ENCODE measurements at places on chromosomes 11 and 22. TPM values are rescaled to one million over a fixed set of nuclear protein-coding genes. Genes with fewer than 3 reads are reported as not detected.

GRCh38 chr11:127640561-127641451 is 640.2 kb upstream of the KIRREL3 start:
- H3K27me3 ChIP-seq: no peaks in the 10 kb centered on the region
- no peaks in the 10 kb centered on the region for H3K4me1 ChIP-seq
- no peak for DNase-seq
- H3K36me3 ChIP-seq: no peaks in the 10 kb centered on the region

TBX10 gene
- total RNA-seq: not detected

- no peak overlapping the region for H3K4me3 ChIP-seq
- DNase-seq: no peak
- H3K27me3 ChIP-seq: no peaks in the 10 kb centered on the region
- peaks cover 8% of the 10 kb centered on the region for H3K4me1 ChIP-seq
- H3K36me3 ChIP-seq: no peaks in the 10 kb centered on the region
- no peak overlapping the region for H3K27ac ChIP-seq
Observed at GRCh38 chr11:61684870-61685616, 4.9 kb downstream of the DAGLA start.

- no peaks in the 10 kb centered on the region for H3K4me1 ChIP-seq
- peaks cover 12% of the 10 kb centered on the region for H3K27me3 ChIP-seq
- no peak overlapping the region for H3K4me3 ChIP-seq
- H3K27ac ChIP-seq: no peak overlapping the region
- DNase-seq: no peak
Observed at GRCh38 chr22:27295605-27296004, 506.0 kb downstream of the MN1 start.

DNA sequence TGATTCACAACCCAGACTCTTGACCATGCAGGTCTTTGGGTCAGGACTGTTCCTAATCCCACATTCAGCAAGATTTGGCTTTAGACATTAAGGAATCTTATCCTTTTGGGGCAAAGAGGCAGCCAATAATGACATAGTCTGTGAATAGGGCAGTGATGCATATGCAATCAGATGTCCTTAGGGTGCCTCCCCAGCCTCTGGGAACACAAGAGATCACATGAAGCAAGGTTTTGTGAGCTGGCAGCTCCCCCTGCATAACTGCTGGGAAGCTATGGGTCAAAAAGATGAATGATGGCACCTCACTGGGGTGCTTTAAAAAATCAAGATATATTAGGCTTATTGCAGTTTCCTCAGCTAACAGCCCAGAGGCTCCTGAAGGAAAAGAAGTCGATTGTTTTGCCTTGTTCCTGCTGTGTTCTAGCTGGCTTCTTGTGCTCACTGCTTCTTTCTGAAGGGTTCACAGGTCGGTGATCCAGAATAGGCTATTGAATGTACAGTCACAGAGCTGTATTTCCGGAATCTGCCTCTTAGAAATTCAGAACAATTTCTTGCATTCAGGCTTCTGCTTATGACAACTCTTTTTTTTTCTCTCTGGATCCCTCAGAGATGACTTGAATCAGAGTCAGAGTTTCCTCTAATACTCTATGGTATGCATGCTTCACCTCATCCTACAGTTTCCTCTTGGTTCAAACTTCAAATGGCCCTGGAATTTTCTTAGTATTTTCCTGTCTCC is 31.7 kb downstream of the INSC start:
- no peak for DNase-seq
- no peak overlapping the region for H3K4me3 ChIP-seq
- no peaks in the 10 kb centered on the region for H3K4me1 ChIP-seq
- H3K27me3 ChIP-seq: no peaks in the 10 kb centered on the region
- no peaks in the 10 kb centered on the region for H3K36me3 ChIP-seq

DNA sequence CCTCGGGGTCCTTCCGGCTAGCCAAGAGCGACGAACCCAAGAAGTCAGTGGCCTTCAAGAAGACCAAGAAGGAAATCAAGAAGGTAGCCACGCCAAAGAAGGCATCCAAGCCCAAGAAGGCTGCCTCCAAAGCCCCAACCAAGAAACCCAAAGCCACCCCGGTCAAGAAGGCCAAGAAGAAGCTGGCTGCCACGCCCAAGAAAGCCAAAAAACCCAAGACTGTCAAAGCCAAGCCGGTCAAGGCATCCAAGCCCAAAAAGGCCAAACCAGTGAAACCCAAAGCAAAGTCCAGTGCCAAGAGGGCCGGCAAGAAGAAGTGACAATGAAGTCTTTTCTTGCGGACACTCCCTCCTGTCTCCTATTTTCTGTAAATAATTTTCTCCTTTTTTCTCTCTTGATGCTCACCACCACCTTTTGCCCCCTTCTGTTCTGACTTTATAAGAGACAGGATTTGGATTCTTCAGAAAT is 1.9 kb upstream of the GCAT start:
- H3K36me3 ChIP-seq: no peaks in the 10 kb centered on the region
- peak overlapping the region; percentile 78 for H3K27ac ChIP-seq
- H3K27me3 ChIP-seq: peaks cover 69% of the 10 kb centered on the region
- H3K4me1 ChIP-seq: peaks cover 15% of the 10 kb centered on the region
- no peak for DNase-seq

DNA sequence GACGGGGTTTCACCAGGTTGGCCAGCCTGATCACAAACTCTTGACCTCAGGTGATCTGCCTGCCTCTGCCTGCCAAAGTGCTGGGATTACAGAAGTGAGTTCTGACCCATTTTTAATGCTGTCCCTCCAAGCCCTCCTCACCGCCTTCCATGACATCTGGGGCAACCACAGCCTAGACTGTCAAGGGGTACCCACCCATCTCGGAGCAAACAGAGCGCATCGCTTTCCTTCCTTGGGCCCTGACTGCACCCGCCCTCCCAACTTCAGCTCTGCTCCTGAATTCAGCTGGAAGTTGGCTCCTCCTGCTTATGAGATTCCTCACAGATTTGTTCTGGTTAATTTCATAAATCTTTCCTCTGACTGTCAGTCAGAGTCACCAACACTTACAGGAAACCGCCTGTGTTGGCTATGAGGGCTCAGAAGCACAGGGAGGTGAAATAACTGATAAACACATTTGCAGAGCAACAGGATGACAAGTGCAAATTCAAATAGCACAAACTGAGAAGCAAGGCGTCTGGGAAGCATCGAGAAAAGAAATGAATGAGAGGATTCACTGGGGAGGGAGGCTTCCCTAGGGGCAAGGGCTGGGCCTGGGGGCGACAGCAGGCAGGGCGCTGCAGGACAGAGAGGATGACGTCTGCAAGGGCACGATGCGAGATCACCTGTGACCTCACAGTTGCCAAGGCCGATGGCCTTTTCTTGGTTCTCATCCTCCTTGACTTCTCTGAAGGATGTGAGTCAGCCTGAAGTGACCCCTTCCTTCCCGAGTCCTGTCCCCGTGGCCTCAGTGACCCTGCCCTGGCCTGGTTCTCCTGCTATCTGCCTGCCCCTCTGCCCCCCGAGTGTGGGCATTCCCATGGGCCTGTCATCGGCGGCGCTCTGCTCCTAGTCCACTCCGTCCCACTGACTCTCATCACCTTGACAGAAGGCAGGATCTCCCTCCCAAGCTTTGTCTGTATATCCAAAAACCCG is 6.1 kb downstream of the IFT27 start:
- no peak overlapping the region for H3K27ac ChIP-seq
- H3K4me3 ChIP-seq: no peak overlapping the region
- no peak for DNase-seq
- no peaks in the 10 kb centered on the region for H3K27me3 ChIP-seq

- no peaks in the 10 kb centered on the region for H3K27me3 ChIP-seq
- DNase-seq: no peak
- H3K4me3 ChIP-seq: no peak overlapping the region
- no peak overlapping the region for H3K27ac ChIP-seq
- no peaks in the 10 kb centered on the region for H3K4me1 ChIP-seq
Observed at GRCh38 chr11:44750551-44751465, 24.0 kb downstream of the TSPAN18 start.

DNA sequence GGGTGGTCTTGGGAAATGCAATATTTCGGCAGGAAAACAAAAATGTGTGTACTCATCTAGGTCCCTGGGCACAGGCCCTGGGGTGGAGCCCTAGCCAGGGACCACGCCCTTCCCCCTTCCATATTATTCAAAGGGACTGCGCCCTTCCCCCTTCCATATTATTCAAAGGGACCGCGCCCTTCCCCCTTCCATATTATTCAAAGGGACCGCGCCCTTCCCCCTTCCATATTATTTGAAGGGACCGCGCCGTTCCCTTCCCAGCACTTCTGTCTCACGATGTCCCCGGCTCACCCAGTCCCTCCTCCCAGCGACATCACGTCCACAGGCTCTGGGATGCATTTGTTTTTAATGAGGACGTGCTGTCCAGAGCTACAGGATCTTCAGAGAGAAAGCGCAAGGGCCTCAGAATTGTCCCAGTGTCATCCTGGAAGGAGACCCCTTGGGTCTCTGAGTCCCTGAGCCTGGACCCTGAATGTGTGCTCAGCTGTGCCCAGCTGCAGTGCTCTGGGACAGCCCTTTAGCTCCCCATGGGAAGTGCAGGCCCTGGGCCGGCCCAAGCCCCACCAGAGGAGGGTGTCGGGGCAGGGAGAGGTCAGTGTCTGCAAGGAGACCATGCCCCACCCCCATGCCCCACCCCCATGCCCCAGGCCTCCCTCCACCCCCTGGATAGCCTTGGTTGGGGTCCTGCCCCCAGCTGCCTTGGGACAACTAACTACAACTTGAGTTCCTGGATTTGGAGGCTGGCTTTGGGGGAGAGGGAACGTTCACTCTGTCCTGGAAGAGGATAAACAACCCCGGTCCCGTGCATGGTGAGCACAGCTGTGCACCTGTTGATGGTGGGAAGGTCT is 810.0 kb downstream of the BRD1 start:
- H3K27me3 ChIP-seq: peaks cover 11% of the 10 kb centered on the region
- no peak overlapping the region for H3K4me3 ChIP-seq
- H3K36me3 ChIP-seq: no peaks in the 10 kb centered on the region
- no peaks in the 10 kb centered on the region for H3K4me1 ChIP-seq

LRRN4CL gene
- 2.0 TPM for total RNA-seq

- no peaks in the 10 kb centered on the region for H3K36me3 ChIP-seq
- H3K4me3 ChIP-seq: peak overlapping the region; percentile 3
Observed at GRCh38 chr11:19345519-19345847, 104.7 kb upstream of the E2F8 start.
